Hippocampal formation (tissue), 2 donors: ENCODE measurements at places on chromosomes 1 and 21.

GRCh38 chr1:28338897-28339296 is 10.1 kb downstream of the MED18 start:
- DNase-seq = no peak

- no peak for DNase-seq
Measured at GRCh38 chr1:48750109-48750508, 26.6 kb downstream of the BEND5 start.

GRCh38 chr21:42560517-42561179 is 47.0 kb downstream of the SLC37A1 start:
- DNase-seq = no peak

DNA sequence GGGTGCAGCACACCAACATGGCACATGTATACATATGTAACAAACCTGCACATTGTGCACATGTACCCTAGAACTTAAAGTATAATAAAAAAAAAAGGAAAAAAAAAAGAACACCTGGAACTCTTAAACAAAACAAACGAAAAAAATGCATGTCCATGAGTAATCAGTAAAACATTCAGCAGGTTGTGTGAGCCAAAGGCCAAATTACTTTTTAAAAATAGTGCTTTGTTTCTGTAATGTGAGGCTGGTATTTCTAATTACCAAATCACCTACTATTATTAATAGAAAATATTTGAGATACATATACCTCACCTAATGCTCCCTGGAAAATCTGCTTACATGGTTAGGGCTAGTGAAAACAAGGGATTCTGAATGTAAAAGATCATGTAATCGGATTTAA is 294.4 kb upstream of the NR5A2 start:
- no peak for DNase-seq

DNA sequence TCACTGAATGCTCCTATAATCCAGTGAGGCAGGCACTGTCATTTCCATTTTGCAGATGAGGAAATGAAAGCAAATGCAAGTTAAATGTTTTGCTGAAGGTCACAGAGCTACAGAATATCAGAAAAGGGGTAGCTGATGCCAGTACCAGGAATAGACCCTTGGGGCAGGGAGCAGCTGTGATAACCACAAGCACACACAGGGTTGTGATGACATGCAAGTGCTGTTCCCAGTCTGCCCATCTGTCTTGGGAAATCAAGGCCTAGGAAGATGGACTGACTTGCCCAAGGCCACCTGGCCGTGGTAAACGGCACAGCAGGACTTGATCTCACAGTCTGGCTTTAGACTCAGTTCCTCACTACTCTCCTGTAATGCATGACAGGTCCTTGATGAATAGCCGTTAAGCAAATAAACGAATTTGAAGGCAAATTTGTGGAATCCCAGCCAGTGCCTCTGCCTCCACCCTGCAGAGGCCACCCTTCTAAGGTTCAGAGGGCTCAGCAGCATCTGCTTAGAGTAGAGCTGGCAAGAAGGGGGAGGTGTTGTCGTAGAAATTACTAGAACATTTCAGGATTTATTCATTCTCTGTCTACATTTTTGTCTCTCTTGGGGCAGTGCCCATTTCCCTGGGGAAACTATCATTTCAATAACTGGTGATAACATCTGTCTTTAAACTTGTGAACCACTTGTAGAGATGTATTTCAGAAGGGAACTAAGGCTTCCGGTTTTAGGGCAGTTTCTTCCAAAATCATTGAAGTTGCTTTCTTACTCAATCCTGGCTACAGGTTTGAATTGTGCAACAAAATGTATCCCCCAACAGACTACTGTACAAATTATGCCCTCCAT is 53.2 kb upstream of the MRPS6 start:
- no peak for DNase-seq

- no peak for DNase-seq
Measured at GRCh38 chr1:238061967-238062613, 171.4 kb upstream of the ZP4 start.

DNA sequence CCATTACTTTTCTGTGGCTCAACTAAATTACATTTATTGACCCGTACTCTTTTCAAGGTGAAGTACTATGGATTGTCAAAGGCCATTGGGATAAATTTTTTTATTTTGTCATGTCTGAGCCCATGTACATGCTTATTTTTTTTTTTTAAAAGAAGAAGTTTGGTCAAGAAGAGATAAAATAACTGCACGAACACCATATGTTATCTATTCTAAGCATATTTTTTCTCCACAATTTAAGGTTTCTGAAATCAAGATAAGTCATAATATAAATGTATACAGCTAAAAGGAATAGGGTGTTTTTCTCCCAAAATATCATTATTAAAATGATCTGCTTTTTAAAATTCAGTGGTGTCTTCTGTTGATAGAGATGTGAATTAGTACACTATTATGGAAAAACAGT is 35.0 kb upstream of the SH2D1B start:
- no peak for DNase-seq

GRCh38 chr1:204114606-204115005 is 37.2 kb downstream of the ETNK2 start:
- DNase-seq = no peak

DNA sequence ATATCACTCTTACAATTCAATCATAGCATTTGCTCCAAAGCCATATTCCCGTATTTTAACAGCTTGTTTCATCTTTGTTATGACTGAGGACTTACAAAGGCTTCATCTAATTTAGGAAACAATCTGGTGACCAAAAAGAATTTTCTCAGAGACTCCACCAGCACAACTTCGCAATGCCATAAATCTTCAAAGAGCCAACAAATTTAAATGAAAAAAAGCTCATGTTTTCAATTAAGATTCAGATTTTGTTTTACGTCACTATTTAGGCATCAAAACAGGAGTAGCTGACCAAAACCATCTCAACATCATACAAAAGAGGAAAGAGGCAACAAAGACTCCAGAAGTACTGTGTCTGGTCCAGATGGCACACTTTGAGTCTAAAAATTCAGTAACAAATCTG is 373.3 kb downstream of the TTLL7 start:
- DNase-seq = no peak

- DNase-seq = no peak
Measured at GRCh38 chr1:187911820-187912219, 1083.1 kb downstream of the PLA2G4A start.

GRCh38 chr1:8167936-8168335 is 141.8 kb upstream of the ERRFI1 start:
- no peak for DNase-seq

DNA sequence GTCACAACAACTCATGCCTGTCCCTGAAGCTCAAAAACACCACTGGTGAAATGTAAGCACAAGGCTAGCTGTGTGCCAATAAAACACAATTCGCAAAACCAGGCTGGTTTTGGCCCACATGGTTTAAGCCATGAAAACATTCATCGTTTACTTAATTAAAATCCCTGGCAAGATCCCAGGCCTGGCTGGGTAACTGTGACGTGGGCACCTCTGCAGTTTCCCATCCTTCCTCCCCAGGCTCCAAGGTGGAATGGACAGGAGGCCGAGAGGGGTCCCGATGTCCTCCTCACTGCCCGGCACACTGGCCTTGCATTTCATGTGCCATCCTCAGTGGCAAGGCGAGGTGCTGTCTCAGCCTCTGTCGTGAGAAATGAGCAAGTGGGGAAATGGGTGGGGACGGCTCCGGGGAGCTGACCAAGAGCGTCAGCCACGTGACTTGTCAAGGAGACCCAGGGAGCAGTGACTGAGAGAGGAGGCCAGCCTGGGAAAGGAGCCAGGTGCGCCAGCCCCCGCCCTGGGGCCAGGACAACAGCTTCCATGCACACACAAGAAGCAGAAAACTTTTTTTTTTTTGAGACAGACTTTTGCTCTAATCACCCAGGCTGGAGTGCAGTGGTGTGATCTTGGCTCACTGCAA is 153.1 kb upstream of the RAB4A start:
- peak; percentile 37 for DNase-seq

- no peak for DNase-seq
Measured at GRCh38 chr1:227268943-227269342, 49.3 kb downstream of the CDC42BPA start.
